ENCODE measurements at places on chromosomes 7 and 10.
A peak's percentile ranks its signal among the peaks of the same experiment; 100 is the strongest.

- no peak for DNase-seq
Measured at GRCh38 chr10:35421553-35422178, 85.4 kb downstream of the CCNY start.

- DNase-seq: no peak
Measured at GRCh38 chr7:138575897-138576428, 115.9 kb downstream of the TRIM24 start.

DNA sequence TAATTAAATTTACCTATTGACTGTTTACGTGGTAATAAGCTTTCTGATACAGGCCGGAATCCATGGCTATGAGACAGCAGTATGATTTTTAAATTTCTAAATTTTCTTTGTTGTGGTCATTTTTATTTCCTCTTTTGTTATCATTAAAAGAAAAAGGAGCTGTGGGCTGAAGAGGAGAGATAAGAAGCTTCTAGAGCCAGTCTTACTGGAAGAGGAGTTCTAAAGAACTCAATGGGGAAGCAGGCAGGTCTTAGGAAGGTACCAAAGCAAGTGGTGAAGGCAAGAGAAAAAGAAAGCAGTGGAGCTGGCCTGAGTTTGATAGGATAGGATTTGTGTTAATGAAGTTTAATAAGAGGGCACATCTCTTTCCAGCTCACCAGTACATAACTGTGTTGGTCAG lies 1187.8 kb downstream of the CNTNAP2 start:
- no peak for DNase-seq

- DNase-seq: no peak
Measured at GRCh38 chr7:133641436-133641835, 388.6 kb downstream of the EXOC4 start.

GRCh38 chr7:116527521-116527920 lies 2.7 kb downstream of the CAV1 start:
- no peak for DNase-seq

- DNase-seq: no peak
Measured at GRCh38 chr10:33616956-33617355, 282.5 kb upstream of the NRP1 start.

- no peak for DNase-seq
Measured at GRCh38 chr10:69056129-69056528, 31.8 kb upstream of the SRGN start.

DNA sequence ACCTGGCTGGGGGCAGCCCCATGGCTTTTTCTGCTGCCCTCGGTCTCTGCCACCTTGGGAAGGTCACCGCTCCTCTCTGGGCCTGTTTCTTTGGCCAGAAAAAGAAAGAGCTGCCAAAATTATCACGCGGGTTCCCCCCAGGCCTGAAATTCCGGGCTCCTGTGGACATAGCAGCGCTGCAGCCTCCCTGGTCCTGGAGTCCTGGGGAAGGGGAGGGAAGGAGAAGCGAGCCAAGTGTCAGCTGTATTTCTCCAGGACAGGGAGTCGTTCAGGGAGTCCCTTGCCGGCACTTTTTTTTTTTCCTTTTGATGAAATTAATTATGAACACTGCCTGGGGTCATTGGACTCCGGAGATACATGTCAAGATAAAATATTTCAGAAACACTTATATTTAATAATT lies 152.3 kb upstream of the GPR26 start:
- DNase-seq: no peak

DNA sequence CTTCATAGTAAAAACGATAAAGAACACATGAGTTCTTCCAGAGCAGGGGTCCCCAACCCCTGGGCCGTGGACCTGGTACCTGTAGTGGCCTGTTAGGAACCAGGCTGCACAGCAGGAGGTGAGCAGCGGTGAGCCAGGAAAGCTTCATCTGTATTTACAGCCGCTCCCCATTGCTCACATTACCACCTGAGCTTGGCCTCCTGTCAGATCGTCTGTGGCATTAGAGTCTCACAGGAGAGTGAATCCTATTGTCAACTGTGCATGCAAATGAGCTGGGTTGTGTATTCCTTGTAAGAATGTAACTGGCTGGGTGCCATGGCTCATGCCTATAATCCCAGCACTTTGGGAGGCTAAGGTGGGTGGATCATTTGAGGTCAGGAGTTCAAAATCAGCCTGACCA lies 229.5 kb downstream of the CNTNAP2 start:
- DNase-seq: no peak

GRCh38 chr7:149584530-149584929 lies 86.9 kb upstream of the ZNF746 start:
- peak; percentile 11 for DNase-seq

- DNase-seq: no peak
Measured at GRCh38 chr10:9635691-9636090, 1382.0 kb upstream of the CELF2 start.

DNA sequence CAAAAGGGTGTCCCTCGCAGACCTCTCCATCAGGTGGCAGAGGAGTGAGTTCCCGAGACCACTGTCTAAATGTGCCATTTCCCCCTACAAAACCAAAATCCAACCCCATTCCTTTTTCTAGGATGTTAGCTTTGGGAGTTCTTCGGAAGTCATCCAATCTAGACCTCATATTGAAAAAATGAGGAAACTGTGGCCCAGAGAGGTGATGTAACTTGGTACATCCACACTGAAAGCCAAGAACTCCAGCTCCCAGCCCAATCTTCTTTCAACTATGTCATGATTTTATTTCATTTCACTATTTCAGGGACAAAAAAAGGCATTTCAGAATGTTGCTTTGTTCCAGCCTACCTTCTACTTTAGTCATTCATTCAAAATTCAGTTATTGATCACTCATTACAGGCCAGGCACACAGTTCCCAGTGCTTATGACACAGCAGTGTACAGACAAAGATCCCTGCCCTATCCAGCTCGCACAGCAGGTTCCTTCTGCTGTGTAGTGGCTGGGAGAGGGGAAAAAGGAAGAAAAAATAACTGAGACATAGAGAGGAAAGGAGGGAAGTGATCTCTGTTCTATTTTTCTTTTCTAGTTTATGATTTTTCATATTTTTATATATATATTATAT lies 35.8 kb downstream of the SCRN1 start:
- DNase-seq: no peak

GRCh38 chr10:31930023-31930751 lies 1.6 kb upstream of the ARHGAP12 start:
- DNase-seq: no peak

Data from NCI-H524 (cell line).